ENCODE measurements at places on chromosomes 5 and 9.

GRCh38 chr5:109668668-109669422 is 20.9 kb upstream of the MAN2A1 start:
- no peak for DNase-seq

- no peak for DNase-seq
Measured at GRCh38 chr5:41820150-41820549, 50.1 kb downstream of the OXCT1 start.

DNA sequence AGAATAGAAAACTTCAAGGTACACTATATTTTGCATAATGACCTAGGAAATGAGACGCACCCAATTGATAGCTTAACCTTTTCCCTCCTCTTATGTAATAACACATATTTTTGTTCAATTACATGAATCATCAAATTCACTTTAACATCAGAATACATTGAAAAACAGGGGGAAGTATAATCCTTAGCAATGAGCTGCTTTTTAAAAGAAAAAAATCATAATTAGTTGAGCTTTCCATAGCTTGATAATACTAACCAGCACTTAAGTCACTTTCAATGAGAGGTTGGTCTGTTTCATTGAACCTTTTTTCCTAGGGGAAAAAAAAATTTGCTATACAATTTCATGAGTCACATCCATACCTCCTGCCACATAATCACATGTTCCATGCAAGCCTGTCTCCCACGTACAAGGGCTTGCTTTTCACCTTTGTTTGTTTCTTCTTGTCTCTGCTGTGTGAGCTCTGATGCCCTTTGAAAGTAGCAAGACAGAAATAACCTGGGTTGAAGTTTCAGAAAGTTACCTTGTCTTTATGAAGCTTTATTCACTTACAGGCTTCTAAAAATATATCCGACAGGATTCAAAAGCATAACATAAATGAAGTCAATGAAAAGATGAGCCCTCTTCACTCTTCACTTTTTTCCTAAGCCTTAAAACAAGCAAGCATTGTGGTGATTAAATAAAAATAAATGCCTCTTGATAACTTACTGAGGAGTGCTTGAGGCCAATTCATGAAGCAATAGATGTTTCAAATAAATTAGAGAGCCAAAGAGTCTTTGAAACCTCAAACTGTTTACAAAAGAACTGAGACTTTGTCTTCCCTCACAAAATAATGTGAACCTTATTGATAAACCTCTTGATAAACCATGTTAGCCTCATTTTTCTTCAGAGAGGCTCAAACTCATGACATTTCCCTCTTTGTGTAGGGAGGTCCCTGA is 108.5 kb downstream of the FEM1C start:
- no peak for DNase-seq

DNA sequence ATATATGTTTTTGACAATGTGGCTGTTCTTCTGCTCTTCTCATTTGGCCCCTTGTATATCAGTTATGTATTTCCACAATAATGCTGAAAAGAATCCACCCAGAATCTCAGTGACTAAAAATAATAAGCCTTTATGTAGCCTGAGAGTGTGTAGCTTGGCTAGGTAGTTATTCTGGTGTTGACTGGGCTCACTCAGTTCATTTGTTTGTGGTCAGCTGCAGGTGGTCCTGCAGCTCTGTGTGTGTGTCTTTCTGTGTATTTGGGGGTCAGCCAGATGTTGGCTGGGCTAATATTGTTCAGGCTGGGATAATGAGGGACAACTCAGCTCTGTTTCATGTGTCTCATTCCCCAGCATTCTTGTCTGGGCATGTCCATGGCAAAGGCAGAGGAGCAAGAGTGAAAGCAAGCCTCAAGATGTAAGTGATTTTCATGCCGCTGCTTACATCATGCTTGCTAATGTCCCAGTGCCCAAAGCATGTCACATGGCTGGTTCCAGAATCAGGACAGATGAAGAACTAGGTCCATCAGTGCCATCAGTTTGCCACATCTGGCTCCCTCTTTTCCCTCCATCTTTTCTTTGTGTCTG is 162.8 kb downstream of the KCTD16 start:
- DNase-seq = no peak

DNA sequence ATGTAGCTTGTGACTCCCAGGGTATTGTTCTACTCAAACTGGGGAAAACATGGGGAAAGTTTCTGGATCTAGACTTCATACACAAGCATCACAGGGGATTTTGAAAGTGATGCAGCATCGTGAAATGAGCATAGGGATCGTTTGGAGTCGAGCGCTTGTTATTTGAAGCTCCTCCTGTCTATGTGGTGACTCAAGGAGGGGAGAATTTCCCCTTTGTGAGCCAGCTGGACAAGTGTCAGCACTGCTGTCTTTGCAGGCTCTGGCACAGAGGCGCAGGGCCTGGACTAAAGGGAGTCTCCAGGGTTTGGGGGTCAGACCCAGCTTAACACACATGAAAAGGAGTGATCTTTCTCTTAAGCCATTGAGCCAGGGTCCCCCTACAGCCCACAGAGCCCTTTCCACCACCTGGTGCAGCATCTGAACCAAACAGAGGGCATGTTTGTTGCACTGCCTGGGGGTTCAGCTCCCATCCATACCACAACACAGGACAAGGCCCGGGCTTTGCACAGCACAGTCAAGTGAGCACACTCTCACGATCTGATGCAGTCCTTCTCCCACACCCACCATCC is 51.0 kb downstream of the IRF1 start:
- DNase-seq = peak; percentile 67

GRCh38 chr5:56389261-56389660 is 156.1 kb upstream of the ANKRD55 start:
- no peak for DNase-seq

DNA sequence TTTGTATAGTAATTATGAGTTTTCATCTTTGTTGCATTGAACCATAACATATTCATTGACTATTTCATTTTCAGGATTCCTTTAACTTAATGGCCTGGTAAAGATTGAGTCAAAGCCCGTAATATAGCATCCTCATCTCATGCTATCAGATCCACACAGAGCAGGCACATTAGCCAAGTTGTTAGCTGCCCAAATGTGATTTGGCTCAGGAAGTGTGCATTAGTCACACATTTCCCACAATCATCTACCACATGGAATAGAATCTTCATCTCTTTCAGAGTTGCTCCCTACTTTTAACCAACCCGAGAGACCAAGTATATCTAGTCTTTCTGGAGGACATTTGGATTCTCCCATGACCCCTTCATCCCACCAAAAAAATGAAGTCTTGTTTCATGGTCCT is 481.0 kb upstream of the PTGER4 start:
- no peak for DNase-seq

DNA sequence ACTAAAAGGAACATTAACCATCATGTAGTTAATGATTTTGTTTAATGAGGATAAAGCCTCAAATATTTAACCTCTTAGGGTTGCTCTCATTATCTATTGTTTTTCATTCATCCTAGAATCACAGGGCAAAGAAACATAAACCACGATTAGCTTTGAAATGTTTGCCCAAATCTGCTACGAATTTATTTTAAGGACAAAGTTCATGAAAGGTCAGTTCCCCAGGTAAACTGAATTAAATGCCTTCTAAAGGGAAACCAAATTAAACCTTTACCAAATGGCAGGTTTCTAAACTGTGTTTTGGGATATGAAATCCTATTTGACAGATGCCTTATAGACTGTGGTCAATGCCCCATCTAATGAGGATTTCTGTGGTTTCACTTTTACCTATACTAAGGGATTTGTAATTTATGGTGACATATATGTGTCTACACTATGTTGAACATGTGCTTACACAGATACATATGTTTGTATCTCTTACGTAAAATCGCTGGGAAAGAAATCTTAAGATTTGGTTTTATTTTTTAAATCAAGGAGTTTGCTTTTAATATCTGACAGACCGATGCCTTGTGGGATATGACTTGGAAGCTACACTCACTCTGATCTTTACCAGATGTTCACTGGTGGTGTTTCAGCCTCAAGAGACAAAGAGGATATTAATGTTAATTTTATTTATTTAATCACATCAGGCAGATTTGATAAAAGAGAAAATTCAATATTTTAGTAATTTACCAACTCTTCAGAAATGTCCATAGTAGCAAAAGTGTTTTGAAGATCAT is 188.4 kb downstream of the GLIS3 start:
- DNase-seq = no peak

DNA sequence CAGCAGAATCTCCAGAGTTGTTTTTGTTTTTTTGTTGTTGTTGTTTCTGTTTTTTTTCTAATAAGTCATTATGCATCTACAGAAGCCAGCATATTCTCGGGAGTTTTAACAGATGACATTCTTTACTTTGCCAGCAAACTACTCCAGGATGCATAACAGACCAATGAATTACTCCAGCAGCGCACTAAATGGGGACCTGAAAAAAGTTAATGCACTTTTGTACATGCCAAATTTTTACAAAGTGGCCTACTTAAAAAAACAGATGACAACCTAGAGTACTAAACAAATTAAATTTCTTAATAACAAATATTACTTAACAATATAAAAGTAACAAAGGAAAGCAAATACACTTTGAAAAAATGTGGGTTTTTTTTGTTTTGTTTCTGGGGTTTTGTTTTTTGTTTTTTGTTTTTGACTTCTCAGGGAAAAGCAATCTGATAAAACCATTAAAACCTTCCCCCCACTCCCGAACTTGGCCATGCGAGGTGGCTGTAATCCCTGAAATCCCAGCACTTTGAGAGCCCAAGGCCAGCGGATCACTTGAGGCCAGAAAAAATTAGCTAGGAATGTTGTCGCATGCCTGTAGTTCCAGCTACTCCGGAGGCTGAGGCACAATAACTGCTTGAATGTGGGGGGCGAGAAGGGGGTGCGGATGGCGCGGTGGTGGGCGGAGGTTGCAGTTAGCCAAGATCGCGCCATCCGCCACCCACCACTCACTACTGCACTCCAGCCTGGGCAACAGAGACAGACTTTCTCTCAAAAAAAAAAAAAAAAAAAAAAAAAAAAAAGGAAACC is 352.4 kb downstream of the CETN3 start:
- DNase-seq = no peak

- no peak for DNase-seq
Measured at GRCh38 chr5:167208911-167209310, 1082.5 kb upstream of the WWC1 start.

DNA sequence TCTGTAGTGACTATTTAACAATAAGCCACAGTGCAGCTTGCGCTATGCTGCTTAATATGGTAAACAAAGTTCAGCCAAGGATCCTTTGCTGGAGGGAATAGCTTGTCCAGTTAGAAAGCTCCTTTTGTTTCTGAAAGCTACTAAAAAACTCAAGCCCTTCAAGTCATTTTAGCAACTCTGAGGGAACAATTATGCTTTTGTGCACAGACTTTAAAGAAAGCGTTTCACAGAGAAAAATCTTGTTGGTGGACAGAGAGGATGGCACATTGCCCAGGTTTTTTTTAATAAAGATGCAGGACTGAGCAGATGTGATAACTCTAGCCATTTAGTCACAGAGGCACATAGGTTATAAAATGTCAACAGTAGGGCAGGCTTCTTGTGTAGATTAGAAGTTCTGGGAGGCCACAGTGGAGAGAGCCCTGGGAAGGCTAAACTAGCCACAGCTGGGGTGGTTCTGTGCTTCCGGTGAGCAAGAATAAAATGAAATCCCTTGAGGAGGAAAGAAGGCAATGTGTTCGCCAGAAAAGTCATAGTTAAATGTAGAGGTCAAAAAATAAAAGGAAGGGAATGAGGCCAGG is 63.4 kb downstream of the ALDH7A1 start:
- DNase-seq = no peak

DNA sequence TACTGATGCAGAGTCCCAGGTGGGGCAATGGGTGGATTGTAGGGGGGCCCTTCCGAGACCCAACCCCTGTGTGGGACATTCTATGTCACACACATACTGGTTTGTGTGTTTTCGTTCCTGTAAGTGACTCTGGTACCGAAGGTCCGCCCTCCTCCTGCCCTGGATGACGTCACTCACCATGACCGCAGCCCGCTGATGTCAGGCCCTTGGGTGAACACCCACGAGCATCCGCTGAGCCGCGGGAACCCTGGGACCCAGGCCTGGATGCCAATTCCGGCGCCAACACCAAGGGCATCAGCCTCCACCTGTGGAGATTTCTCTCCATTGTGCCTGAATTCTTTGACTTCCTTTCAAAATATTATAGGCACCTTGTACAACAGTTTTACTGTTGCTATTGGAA is 184.3 kb downstream of the MTRR start:
- no peak for DNase-seq

DNA sequence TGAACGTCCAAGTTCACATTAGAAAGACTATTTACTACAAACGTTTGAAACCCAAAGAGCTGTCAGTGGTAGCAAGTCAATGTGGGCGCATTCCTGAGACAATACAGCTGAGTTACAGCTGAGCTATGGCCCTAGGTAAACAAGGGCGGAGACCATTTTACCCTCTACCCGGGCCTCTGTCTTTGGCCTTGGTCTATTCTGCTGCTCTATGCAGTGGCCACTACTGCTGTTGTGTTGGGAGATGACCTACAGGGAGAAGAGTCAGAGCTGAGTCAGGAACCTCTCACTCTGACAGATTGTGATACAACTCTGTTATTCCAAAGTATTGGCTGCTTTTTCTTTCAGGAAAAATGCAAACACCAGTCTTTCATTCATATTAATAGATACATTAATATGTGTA is 700.6 kb downstream of the SEMA5A start:
- no peak for DNase-seq

DNA sequence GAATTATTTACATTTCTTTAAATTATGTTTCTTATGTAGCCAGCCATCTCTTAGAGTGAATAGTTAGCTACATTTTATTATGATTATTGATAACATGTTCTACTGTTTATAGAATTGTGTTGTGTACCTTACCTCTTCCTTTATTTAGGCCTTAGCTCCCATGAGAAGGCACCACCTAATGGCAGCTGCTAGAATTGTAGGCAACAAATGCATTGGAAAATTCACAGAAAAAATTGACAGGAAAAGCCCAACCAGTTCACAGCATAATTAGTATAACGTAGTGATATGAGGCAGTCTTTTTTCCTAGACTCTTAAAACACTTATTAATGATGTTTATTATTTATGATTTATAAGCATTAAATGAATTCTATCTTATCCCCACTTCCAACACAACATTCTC is 175.8 kb downstream of the WDR70 start:
- no peak for DNase-seq

- DNase-seq = no peak
Measured at GRCh38 chr5:35198075-35198474, 32.2 kb downstream of the PRLR start.

DNA sequence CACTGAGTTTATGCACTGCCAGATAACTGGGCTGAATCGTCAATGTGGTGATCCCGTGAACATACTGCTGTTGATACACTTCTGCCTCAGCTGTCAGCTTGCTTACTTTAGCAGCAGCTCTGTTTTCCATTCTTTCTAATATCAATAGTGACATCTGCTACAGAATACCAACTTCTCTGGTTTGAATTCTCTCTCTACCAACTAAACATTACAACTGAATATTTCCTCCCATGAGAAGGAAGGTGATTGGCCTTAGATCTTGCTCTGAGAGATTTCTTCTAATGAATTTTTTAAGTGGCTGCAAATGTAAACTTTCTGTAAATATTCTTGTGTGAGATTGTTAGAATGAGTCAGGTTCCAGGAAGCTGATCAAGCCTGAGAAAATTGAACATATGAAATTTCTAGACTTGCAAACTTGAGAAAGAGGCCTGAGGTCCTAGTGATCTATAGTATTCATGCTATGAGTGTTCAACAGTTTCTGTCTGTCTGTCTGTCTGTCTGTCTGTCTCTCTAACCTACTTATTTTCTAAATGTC is 205.5 kb upstream of the CDKN2B start:
- DNase-seq = no peak

GRCh38 chr5:34666392-34667080 is 10.4 kb downstream of the RAI14 start:
- no peak for DNase-seq

- no peak for DNase-seq
Measured at GRCh38 chr5:51383131-51384121, at the start of gene ISL1. ISL1 (plus strand) TSS chr5:51383448; CDS start chr5:51383672, 224 bp downstream.

GRCh38 chr9:126306071-126306647 is 20.5 kb upstream of the MVB12B start:
- DNase-seq = no peak

All from activated naive CD4-positive, alpha-beta T cell treated with anti-CD3 and anti-CD28 coated beads for 36 hours (primary cell).